ENCODE measurements at places on chromosomes 6 and 20.

GRCh38 chr6:73062837-73063236 lies 162.5 kb downstream of the KHDC1L start:
- no peak for DNase-seq

DNA sequence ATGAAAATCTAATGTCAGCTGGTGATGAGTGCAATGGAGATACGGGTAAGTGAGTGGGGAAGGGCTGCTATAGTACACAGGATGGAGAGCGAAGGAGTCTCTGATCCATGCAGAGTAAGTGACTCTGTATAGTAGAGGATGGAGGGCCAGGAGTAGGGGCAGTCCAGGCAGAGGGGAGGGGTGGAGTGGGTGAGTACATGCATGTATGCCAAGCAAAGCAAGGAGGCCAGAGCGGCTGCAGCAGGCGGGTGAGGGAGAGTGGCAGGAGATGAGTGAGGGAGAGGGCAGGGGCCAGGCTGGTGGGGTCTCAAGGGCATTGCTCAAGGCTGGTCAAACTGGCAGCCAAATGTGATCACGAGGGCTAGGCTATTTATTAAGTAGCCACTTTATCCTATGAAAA lies 94.0 kb downstream of the PREP start:
- no peak for DNase-seq

DNA sequence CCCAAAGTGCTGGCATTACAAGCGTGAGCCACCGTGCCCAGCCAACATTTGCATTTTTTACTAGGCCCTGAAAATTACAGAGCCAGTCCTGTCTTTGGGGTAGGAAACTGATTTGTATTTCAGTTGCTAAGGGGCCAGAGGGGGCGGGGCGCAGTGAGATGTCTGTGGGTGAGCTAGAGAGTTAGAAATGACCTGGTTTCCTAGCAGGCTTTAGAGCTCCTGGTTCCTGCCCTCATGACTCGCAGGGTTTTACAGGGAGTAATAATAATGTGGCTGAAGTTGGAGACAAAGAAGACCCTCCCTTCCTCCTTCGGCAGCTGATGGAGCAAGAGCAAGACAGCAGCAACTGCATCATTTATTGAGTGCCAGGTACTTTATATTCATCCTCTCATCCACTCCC lies 131.5 kb downstream of the TFAP2C start:
- no peak for DNase-seq

GRCh38 chr6:3819161-3820110 lies 29.7 kb upstream of the FAM50B start:
- DNase-seq = no peak

- DNase-seq = no peak
These were observed 13.7 kb downstream of the TRAF3IP2 start for GRCh38 chr6:111591901-111592461.

DNA sequence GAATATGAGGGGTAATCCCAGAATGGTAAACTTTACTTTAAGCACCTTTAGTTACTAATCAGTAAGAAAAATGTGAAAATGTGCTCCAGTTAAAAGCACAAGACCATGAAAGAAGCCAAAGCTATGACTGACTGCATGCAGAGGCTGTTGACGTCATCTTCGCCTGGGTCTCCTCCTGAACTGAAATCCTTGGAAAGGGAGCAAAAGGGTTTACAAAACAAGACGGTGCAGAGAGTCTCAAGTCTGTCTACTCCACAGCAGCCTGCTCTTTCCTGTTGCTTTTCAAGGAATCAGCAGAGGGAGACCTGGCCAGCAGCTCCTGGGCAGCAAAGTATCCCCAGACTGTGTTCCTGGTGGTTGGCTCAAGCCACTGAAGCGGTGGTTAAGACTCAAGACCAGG lies 10.2 kb downstream of the FKBP1A start:
- DNase-seq = no peak

- DNase-seq = no peak
These were observed 23.3 kb downstream of the ADGRB3 start for GRCh38 chr6:68658338-68658737.

- DNase-seq = no peak
These were observed 138.8 kb downstream of the HIVEP1 start for GRCh38 chr6:12150812-12151432.

DNA sequence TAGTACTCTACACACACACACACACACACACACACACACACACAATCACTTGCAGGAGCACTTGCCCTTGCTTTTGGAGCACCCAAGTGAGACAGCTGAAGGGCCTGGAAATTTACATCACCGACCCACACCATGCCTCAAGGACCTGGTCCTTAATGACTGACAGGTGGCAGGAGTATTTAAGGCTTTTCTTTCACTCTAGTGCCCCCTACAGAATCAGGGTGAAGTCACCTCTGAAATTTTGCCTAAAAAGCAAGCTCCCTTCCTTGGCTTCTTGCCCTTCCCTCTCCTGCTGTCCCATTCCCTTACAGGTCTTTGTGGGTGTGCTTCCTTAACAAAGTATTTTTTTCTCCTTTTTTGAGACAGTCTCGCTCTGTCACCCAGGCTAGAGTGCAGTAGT lies 353.5 kb upstream of the IRAK1BP1 start:
- DNase-seq = no peak

DNA sequence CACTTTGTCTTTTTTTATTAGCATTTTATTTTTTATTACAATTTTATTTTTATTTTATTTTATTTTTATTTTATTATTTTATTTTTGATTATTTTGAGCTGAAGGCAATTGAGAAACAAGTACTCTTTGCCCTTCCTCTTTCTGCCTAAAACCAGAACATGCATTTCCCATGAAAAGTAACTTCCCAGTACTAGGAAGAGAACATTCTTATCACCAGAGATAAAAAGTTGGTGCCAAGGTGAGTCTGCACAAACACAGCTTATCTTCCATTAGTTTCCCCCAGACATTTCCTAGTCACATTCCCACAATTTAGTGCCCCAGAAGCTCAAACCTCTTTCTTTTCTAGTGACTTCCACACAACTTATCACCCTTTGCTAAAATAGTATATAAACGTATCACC lies 84.8 kb downstream of the CD24 start:
- DNase-seq = no peak

GRCh38 chr6:163720005-163720404 lies 305.5 kb downstream of the QKI start:
- DNase-seq = no peak
